Mucosa of descending colon (tissue), 3 donors: ENCODE measurements at places on chromosomes 4 and X. TPM values are rescaled to one million over a fixed set of nuclear protein-coding genes. Genes with fewer than 3 reads are reported as not detected.

Gene HDAC8
- total RNA-seq = 24.4 TPM

Gene NHS
- 11.7 TPM for total RNA-seq

Gene MGAT4D
- total RNA-seq = not detected

Gene CLDN2
- 0.22 TPM for total RNA-seq

Gene PDZD4
- 24.2 TPM for total RNA-seq

Gene IBSP
- not detected for total RNA-seq

Gene MAGEA2B
- not detected for total RNA-seq

Gene PSAPL1
- total RNA-seq = not detected

Gene F8A1
- 31.2 TPM for total RNA-seq

Gene SMIM10L2A
- total RNA-seq = 1.1 TPM

Gene GPR50
- total RNA-seq = not detected

Gene SSX3
- not detected for total RNA-seq

Gene TMEM156
- total RNA-seq = 0.94 TPM

Gene UGT2A1
- total RNA-seq = not detected

Gene MAGEB2
- not detected for total RNA-seq

Gene GAGE12J
- total RNA-seq = not detected

Gene NR3C2
- 205 TPM for total RNA-seq

Gene PNMA3
- total RNA-seq = not detected

Gene PARM1
- total RNA-seq = 120 TPM

Gene PRRG3
- 2.8 TPM for total RNA-seq

Gene RASL11B
- total RNA-seq = 0.26 TPM
